NCI-H526 (cell line): ENCODE measurements at places on chromosomes 6 and 20.

DNA sequence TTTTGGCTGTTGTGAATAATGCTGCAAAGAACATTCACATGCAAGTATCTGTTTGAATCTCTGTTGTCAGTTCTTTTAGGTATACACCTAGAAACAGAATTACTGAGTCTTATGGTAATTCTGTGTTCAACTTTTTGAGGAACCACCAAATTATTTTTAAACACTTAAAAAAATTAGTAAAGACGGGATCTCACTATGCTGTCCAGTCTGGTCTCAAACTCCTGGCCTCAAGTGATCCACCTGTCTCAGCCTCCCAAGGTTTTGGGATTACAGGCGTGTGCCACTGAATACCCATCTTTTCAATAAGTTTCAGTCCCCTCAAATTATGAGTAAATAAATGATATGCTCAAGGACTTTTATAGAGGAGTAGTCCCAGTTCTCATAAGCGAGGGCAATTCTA, 17.5 kb downstream of the SPATS1 start:
- no peak for DNase-seq

- no peak for DNase-seq
Observed at GRCh38 chr6:46684771-46685170, 2.9 kb upstream of the TDRD6 start.

GRCh38 chr6:45854149-45854742, 161.4 kb downstream of the CLIC5 start:
- no peak for DNase-seq

- DNase-seq: no peak
Observed at GRCh38 chr6:149889326-149889725, 8.6 kb downstream of the RAET1E start.

GRCh38 chr6:53269827-53270226, 78.9 kb downstream of the ELOVL5 start:
- no peak for DNase-seq

- DNase-seq: no peak
Observed at GRCh38 chr6:34574647-34575293, 18.6 kb upstream of the SPDEF start.

- no peak for DNase-seq
Observed at GRCh38 chr6:3533981-3534380, 77.1 kb upstream of the SLC22A23 start.

GRCh38 chr20:35637276-35637675, 21.6 kb downstream of the SPAG4 start:
- no peak for DNase-seq

GRCh38 chr6:163659803-163660202, 245.3 kb downstream of the QKI start:
- DNase-seq: no peak

DNA sequence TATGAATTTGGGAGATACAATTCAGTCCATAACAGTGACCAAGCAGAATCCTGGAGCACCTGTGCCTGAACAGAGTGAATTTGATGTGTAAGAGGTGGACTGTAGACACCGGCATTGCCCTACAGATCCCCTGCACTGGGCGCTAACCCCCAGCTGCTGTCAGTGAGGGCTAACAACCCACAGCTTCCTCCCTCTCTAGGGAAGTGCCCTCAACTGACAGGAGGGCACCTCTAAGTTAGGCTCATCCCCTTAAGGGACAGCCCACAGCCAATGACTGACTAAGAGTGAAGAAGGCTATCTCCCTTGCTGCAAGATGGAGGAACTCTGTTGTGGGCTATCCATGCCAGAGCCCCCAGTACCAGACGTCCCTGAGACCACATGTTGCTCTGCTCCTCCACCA, 15.3 kb upstream of the BPIFB1 start:
- no peak for DNase-seq

DNA sequence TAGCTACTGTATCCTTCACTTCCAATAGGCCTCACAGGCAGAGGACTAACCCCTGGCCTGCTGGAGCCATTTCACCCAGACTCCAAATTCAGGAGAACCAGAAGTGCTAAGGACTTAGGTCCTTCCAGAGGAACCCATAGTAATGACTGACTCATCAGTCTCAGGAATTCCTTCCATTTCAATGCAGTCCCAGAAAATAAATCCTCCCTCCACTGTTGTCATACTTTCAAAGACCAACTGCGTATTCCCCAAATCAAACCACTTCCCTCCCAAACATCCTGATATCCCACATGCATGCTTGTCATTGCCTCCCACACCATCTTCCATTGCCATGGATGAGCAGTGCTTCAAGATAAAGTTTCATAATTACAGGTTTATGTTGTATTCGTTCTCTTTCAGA, 31.8 kb upstream of the NT5E start:
- no peak for DNase-seq

DNA sequence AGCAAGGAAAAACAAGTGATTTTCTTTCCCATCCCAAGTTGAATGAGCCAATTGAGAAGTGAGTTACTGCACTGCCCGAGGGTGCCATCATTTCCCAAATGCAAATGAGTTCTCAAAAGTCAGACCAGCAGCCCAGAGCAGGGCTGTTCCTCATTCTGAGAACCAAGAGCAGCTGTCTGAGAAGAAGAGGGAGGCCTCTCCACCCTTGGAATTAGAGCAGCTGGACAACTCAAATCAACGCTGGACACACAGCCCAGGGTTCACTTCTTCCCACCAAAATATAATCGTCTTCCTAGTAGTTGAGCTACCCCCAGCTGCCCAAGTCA, 4.6 kb upstream of the PREX1 start:
- DNase-seq: peak; percentile 53

DNA sequence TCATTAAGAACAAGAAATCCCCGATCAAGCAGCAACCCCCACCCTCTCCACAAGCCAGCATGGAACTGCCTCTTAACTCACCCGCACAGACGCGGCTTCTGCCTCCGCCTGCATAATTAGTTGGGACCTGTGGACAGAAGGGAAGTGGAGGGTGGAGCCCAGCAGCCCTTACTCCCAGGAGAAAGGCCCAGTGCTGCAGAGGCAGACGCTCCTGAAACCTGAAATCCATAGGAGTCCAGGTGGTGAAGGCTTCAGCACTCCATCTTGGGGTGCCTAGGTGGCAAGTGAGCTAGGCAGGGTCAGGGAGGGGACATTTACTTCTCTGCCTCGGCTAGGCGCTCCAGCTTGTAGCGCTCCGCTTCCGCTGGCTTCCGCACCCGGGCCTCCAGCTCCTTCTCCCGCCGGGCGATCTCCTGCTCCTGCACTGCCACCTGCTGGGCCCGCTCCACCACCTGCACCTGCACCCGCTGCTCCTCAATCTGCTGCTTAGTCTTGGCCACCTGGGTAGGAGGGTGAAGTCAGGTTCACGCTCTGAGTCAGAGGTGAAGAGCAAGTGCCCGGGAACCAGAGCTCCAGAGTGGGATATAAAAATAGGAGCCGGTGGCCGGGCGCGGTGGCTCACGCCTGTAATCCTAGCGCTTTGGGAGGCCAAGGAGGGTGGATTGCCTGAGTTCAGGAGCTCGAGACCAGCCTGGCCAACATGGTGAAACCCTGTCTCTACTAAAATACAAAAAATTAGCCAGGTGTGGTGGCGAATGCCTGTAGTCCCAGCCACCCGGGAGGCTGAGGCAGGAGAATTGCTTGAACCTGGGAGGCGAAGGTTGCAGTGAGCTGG, 10.7 kb downstream of the TUBB start:
- peak; percentile 94 for DNase-seq

GRCh38 chr6:119760046-119760445, 410.5 kb upstream of the MAN1A1 start:
- DNase-seq: no peak

DNA sequence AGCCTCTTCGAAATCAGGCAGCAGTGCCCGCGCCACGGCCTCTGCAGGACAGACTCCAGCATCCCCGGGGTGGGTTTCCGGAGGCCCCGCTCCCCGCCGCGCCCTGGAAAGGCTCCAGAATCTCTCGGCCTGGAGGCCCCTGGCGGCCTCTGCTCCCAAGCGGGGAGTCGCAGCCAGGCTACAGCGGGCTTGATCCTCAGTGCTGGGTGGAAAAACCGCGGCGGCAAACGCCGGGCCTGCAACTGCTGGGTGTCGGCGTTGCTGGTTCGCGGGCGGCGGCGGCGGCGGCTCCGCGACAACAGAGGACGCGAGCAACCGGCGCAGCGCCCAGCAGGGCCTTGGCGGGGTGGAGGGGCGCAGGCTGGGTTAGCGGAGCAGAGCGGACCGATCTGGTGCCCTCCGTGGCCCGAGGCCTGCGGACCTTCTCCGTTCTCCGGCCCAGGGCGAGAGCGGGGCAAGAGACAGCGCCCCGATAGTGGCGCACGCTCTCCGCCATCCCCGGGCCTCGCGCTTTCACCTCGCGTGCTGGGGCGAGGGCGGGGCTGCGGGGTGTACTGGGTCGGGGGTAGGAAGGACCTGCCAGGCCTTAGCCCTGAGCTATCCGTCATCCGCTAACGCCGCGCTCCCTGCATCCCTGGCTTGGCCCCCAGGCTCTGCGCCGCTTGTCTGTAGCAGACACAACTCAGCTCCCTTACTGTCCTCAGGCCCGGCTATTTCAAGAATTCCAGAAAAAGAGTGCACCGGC, 3.4 kb upstream of the ZNF292 start:
- DNase-seq: peak; percentile 64

DNA sequence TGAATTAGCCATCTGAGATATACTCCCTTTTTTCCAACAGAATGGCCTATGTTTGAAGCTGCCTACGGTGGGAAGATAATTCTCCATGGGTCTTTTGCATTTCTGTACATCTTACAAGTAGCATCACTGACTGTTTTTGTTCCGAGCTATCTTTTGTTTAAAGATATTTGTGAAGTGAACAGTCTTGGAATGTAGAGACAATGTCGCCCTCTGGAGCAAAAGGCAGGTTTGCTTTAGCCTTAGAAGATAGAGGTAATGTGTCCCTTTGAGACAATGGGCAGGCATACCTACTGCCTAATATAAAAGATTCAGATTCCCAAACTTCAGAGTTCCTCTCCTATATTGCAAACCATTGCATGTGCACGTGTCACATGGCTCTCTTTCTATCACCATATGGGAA, 347.8 kb upstream of the CNR1 start:
- DNase-seq: no peak

DNA sequence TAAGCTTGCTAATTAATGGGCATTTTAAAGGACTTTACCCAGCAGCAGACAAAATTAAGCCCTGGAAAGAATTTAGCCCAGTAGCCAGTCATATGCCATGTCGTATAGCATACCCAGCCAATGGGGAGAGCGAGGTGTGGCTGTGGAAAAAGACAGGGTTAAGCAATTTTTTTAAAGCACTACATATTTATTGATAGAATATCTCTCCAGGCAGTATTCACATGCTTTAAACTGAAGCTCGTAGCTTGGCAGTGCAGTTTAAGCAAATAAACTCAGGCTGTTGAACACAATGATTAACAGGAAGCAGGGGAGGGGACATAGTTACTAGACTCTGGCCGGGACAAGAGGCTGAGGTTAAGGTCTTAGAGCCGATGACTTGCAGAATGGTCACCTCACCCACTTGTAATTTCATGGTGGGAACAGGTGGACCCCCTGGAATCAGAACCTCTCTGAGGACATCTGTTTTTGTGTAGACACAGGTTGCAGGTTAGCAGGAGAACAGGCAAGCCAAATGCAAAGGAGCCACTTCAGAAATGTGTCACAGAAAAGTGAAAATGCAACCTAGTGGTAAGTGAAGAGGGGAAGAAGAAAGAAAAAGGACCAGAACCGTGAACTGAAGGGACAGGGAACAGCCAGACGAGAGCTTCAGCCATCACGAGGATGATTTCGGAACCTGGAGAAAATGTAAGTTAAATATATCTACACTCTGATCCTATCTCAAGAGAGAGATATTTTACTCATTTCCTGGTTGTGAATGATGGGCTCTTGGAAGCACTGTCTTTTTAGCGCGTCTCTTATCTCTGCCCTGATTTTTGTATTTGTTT, 7.2 kb downstream of the GCNT2 start:
- peak; percentile 70 for DNase-seq

- DNase-seq: no peak
Observed at GRCh38 chr6:160871320-160871719, 120.2 kb upstream of the MAP3K4 start.

GRCh38 chr6:150905769-150906168, 40.3 kb downstream of the MTHFD1L start:
- no peak for DNase-seq

- DNase-seq: no peak
Observed at GRCh38 chr20:14959506-14960475, 622.4 kb upstream of the FLRT3 start.

GRCh38 chr6:99520855-99521632, 5.8 kb upstream of the USP45 start:
- DNase-seq: peak; percentile 87

DNA sequence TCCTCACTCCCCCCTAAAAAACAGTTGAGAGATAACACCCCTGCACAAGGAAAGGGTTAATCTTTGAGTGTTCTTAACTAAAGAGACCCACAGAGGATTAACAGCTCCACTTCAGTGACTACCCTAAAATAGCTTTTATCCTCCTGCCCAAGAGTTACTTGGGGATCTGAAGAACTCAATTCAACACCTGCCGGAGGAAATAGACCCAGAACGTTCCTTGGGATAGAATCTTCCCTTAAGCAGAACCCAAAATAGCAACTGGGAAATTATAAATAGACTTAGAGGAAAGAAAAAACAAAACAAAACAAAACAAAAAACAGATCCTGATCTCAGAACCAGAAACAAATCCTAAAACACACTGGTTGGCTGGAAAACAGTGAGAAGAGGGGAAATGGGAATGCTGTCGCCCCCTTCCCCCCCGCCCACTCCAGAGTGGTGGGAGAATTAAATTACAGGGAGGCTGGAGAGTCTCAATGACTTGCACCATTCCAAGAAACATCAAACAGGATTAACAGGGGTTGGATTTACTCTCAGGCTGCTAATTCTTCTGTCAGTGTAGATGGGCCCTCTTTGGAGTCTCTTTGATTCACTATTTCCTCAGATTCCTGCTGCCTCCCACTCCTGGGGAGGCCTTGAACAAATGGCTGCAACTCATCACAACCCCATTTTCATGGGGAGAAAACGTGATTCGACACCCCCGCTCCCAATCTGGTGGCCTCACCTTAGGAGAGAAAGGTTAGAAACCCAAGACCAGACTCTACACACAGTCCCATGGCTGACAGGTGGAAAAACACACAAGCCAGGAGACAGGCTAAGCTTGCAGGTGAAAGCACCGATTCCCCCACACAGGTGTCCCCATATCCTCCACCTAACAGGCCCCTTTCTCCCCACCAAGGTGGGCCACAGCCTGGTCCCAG, 1.4 kb downstream of the PLAGL2 start:
- no peak for DNase-seq

DNA sequence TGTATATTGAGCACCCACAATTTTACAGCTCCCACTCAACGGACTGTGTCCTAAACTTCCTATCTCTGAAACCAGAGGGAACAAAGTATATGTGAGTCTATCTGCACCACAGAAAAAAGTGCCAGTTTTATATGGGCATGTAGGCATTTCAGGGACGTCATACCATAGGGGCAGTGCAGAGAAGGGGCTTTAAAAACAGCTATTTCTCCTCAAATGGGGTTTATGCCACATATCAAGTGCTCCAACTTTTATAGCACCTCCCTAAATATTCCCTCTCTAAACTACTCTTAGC, 28.9 kb upstream of the ASF1A start:
- no peak for DNase-seq
